H9 (cell line): ENCODE measurements at places on chromosomes 2 and 18.

- no peaks in the 10 kb centered on the region; the same call in 1 of the 2 replicates for H3K4me1 ChIP-seq
- no peaks in the 10 kb centered on the region for H3K36me3 ChIP-seq
- no peak overlapping the region for H3K4me3 ChIP-seq
- no peak overlapping the region for H3K27ac ChIP-seq
- no peak for DNase-seq
- no peaks in the 10 kb centered on the region for H3K27me3 ChIP-seq
Measured at GRCh38 chr2:145124085-145124484, 604.2 kb upstream of the ZEB2 start.

GRCh38 chr18:35377875-35378573, 887 bp upstream of the ZNF396 start:
- peak overlapping the region; percentile 77 for H3K4me3 ChIP-seq
- H3K27ac ChIP-seq: no peak overlapping the region
- no peak for DNase-seq
- peaks cover 2% of the 10 kb centered on the region; the same call in 1 of the 3 replicates for H3K36me3 ChIP-seq
- H3K27me3 ChIP-seq: no peaks in the 10 kb centered on the region

DNA sequence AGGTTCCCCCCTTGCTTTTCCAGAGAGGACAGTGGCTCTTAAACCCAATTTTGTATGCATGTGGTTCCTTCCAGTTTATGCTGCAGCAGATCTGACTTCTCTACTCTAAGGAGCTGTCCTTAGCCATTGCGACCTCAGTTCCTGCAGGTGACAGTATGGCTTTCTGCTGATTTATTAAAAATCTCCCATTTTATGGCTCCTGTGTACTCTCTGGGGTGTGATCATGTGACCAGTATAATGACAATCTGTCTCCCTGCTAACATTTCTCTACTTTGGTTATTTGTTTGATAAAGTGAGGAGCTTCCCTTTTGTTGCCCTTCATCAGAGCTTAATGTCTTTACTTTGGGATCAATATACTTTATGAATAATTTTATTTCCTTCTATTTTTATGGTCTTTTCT, 148.7 kb upstream of the VRK2 start:
- no peaks in the 10 kb centered on the region for H3K27me3 ChIP-seq
- no peak for DNase-seq
- no peak overlapping the region for H3K4me3 ChIP-seq
- H3K36me3 ChIP-seq: no peaks in the 10 kb centered on the region

- DNase-seq: no peak
- H3K27ac ChIP-seq: no peak overlapping the region
- H3K4me1 ChIP-seq: no peaks in the 10 kb centered on the region
- H3K27me3 ChIP-seq: no peaks in the 10 kb centered on the region
Measured at GRCh38 chr2:116450990-116451389, 1363.5 kb upstream of the DDX18 start.

DNA sequence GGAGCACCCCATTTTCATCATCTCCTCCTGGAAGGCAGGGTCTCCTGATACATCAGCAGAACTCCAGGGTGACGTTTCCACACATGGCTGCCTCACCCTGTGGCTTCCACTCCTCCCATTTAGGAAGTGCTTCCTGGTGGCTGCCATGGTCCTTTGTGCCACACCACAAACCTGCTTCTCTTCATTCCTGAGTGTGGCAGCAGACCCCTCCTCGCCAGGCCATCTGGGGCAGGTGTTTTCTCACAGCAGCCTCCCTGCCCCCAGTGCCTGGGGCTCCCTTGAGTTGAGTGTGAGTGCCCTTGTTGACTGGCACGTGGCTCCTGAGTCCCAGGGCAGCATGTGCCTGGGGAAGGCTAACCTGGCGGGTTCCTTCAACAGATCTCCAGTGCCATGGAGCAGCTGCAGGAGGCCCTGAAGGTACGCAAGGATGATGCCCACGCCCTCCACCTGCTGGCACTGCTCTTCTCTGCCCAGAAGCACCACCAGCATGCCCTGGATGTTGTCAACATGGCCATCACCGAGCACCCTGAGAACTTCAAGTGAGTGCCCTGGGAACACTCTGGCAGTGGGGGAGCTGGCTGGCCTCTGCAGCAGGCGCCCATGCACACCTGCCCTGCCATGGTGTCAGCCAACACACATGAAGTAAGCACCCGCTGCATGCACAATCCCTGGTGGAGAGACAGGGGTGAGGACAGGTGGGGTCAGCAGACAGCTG, 113.4 kb upstream of the MCFD2 start:
- H3K27me3 ChIP-seq: no peaks in the 10 kb centered on the region
- DNase-seq: no peak
- H3K4me3 ChIP-seq: no peak overlapping the region
- H3K36me3 ChIP-seq: peaks cover 2% of the 10 kb centered on the region; the same call in 1 of the 2 replicates
- H3K4me1 ChIP-seq: no peaks in the 10 kb centered on the region

DNA sequence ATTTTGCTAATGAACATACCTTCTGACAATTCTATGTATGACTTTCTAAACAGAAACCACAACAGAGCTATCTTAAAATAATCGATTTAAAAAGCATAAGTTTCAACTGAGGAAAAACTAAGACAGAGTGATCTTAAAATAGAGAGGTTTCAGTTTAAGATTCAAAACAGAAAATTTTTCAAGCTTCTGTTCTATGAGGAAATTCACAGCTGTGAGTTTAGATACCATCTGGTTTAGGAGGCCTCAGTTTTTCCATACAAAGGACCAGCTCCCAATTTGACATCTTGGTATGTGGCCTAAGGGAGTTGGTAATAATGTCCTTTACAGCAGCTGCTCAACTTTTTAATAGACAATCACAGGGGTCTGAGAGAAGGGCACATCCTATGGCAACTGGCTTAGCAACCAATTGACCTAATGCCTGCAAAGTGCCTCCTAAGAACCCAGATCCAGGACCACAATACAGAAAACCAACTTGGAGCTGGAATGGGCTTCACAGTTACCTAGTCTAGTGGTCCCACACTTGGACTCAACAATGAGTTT, 39.7 kb downstream of the MDH1 start:
- DNase-seq: no peak
- H3K27me3 ChIP-seq: no peaks in the 10 kb centered on the region
- no peaks in the 10 kb centered on the region for H3K4me1 ChIP-seq

DNA sequence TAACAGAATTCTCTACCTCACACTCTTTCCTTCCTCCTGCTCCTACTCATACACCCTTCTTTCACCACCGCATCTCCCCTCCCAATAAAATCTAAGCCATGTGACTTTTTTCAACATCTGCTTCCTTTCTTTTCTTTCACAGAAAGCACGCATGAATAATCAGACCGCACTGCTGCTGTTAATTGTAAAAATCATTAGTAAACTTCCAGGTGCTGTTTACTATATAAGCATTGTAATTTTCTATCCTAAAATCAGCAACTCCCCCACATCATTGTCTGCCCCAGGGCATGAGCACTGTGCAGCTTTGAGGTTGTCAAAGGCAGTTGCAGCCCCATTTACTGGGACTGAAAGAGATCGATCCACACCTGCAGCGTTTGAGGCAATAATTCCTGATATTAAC, 782.6 kb upstream of the ID2 start:
- no peaks in the 10 kb centered on the region for H3K27me3 ChIP-seq
- peak overlapping the region; percentile 80 for H3K27ac ChIP-seq
- H3K4me3 ChIP-seq: peak overlapping the region; percentile 23; the same call in 1 of the 2 replicates
- H3K4me1 ChIP-seq: peaks cover 17% of the 10 kb centered on the region

DNA sequence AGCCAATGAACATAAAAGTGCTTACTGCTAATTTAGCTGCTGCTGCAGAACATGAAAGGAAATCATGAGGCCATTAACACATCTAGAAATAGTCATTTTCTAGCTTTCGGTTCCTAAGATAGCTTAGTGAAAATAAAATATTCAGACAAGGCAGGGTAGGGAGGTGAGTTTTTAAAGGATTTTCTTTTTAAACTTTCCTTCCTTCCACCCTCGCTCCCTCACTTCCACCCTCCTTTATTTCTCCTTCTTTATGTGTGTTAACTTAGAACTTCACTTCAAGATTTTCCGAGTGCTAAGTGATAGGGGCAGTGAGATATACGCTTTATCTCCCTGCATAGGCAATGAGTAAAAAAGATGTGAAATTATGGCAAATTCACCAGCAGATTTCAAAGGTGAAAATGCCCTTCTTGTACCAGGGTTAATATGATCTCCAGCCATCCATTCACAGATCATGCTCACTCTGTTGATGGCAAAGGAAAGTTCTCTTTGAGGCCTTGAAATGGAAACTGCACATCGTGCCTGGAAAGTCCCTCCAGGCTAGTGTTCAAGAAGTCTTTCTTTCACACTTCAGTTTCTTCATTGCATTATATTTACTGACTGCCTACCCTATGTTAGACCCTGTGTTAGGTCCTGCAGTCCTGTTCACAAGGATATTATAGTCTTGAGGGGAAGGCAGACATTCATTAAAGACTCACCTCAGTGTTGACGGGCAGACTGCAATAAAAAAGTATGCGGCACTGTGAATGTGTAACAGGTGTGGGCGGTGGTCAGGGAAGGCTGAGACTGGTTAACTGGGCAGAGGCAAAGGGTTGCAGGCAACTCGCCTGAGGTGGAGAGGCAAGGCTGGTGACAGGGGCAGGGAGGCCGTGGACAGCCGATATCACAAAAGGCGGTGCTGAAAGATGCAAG, 200.8 kb downstream of the PLCL1 start:
- H3K36me3 ChIP-seq: no peaks in the 10 kb centered on the region
- DNase-seq: no peak
- no peak overlapping the region for H3K27ac ChIP-seq
- no peaks in the 10 kb centered on the region for H3K27me3 ChIP-seq
- H3K4me3 ChIP-seq: no peak overlapping the region

DNA sequence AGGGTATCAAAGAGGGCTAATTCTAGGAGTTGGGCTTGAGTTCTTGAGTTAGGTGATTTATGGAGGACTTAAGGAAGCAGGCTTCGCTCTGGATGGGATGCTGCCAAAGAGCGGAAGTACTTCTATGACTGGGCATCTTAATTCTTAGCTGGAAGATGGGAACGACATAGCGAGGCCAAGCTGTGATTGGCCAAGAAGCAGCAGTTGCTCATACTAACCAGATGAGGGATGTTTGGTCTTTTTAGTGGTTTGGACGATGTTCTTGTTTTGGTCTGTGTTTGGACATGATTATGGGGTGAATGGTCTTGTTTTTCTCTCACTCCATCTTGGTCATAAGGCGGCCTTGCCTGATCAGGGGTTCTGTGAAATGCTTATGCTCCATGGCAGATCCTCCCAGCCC, 133.7 kb downstream of the MSH2 start:
- H3K27ac ChIP-seq: no peak overlapping the region
- H3K4me3 ChIP-seq: no peak overlapping the region
- no peaks in the 10 kb centered on the region for H3K27me3 ChIP-seq

DNA sequence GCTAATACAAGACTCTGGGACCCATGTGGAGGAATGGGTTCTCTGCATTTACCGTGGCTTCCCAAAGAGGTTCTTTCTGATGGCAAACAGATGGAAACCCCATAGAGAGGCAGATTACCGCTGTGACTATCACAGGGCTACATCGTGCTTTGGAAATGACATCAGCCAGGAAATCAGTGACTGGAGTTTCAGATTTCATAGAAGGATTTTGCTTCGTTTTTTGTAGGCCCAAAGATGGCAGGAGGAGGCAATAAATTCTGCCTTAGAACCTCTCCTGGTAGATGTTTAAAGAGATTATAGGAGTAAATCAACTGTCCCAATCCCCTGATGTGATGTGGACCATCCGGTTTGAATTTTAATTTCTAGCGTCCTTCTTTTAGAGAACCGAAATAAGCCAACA, 214.1 kb downstream of the AGPS start:
- no peaks in the 10 kb centered on the region for H3K36me3 ChIP-seq
- no peak for DNase-seq
- no peaks in the 10 kb centered on the region for H3K27me3 ChIP-seq
- H3K4me3 ChIP-seq: no peak overlapping the region

GRCh38 chr2:139477618-139478017, 697.4 kb upstream of the NXPH2 start:
- no peak for DNase-seq
- no peaks in the 10 kb centered on the region for H3K36me3 ChIP-seq
- no peak overlapping the region for H3K4me3 ChIP-seq

- H3K27me3 ChIP-seq: peaks cover 24% of the 10 kb centered on the region; the same call in 1 of the 2 replicates
- no peak within 1 kb of the TSS for H3K27ac ChIP-seq
- peak within 1 kb of the TSS; percentile 71 for H3K4me3 ChIP-seq
- no peaks in the 10 kb centered on the region for H3K4me1 ChIP-seq
Measured at GRCh38 chr18:57803103-57803969, at the start of gene ATP8B1. TSS of gene ATP8B1 (minus strand) at chr18:57803315. CDS start at chr18:57731807, 71,508 bp downstream.

DNA sequence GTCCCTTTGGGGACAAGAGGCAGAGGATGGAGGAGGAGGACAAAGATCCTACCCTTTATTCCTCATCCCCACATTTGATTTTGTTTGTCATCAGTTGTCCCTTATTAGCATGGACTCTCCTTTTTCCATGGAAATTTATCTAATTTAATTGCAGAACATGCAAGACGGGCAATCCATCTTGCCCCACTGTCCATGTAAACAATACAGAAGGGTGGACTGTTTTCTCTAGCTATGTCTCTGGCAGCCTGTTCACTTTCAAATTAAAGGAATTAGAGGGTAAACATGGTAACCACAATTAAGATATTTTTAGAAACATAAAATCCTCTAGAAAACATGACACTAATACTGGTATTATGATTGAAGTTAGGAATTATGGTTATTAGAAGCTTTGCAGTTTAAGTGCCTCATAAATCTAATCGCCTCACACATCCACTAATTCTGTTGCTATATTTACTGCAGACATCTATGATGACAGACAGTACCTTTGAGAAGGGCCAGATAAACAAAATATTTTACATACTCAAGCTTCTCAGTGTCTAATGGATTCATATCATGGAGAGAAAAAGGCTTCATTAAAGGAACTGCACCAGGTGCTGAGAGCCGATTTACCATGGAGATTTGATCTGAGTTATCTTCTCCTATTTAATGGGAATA, 215.5 kb downstream of the LNPK start:
- H3K4me1 ChIP-seq: no peaks in the 10 kb centered on the region
- H3K4me3 ChIP-seq: no peak overlapping the region
- DNase-seq: no peak
